ENCODE measurements at places on chromosomes 6 and 20.

- DNase-seq = no peak
These were observed 113.2 kb upstream of the TENT5A start for GRCh38 chr6:81865712-81866111.

- no peak for DNase-seq
These were observed 106.0 kb upstream of the CST7 start for GRCh38 chr20:24842918-24843715.

DNA sequence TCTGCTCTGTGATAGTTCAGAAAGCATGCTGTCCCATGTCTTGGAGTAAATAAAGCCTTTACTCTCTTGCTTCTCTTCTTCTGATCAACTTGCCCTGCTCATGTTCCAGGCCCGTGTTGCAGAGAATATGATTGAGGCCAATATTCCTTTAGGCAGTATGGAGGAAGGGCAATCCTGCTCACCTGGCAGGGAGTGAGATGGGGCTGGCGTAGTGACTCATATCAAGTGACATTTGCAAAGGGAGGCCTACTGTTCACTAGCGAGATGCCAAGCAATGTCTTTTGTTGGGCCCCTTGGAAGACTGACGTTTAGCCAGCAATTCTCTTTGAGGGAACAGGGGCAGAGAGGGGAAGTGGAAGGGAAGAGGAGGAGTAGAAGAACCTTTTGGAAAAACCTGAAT lies 19.7 kb downstream of the ADTRP start:
- no peak for DNase-seq

GRCh38 chr6:5199283-5199682 lies 61.5 kb downstream of the LYRM4 start:
- no peak for DNase-seq

GRCh38 chr20:21353236-21353635 lies 44.1 kb downstream of the NKX2-4 start:
- DNase-seq = no peak

GRCh38 chr6:78831492-78831891 lies 35.9 kb upstream of the IRAK1BP1 start:
- DNase-seq = no peak

DNA sequence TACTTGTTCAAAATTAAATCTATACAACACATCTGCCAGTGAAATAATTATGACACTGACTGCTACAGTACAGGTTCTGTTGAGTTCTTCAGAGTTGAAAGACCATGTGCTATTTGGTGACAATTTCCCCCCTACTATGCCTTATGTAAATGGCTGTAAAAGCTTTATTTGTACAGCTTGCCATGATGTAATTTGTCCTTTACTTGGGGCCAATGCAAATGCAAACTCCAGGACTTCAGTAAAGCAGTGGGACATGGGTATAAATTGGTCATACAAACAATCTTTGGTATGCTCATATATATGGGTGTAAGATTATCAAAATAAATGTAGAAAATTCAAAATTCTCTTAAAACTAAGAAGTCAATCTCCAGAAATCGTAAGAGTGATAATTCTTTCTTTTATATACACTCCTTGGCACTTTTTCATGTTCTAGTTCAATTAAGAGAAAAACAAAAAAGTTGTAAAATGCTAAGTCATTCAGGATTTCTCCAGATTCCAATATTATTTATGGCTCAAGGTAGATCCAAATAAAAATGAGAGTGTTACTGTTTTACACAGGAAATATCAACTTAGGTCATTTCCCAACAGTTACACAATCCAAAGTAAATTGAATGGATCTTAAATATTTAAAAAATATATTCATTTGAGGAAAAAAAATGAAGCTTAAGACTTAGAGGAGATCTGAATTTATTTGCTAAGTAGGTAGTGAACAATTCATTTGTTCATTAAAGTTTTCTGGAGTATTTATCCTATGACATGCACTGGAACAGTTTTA lies 1310.5 kb upstream of the CITED2 start:
- DNase-seq = no peak
